ENCODE measurements at places on chromosomes 11 and 22.
A peak's percentile ranks its signal among the peaks of the same experiment; 100 is the strongest.

GRCh38 chr22:23685205-23685784, 5.5 kb upstream of the RGL4 start:
- no peak for DNase-seq

GRCh38 chr11:23674866-23675265, 814.6 kb upstream of the CCDC179 start:
- DNase-seq, result no peak

DNA sequence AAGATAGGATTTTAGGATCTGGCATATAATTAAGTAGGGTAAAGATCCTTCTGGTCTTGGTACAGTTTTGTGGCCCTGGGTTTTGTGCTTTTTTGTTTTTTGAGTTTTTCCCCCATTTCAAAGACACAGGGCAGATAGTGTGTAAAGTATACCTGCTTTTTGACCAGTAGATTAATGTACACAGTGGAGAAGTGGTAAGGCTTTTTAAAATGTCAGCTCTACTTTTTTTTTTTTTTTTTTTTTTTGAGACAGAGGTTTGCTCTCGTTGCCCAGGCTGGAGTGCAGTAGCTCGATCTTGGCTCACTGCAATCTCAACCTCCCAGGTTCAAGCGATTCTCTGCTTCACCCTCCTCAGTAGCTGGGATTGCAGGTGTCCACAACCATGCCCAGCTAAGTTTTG, 4.0 kb downstream of the EP300 start:
- no peak for DNase-seq

DNA sequence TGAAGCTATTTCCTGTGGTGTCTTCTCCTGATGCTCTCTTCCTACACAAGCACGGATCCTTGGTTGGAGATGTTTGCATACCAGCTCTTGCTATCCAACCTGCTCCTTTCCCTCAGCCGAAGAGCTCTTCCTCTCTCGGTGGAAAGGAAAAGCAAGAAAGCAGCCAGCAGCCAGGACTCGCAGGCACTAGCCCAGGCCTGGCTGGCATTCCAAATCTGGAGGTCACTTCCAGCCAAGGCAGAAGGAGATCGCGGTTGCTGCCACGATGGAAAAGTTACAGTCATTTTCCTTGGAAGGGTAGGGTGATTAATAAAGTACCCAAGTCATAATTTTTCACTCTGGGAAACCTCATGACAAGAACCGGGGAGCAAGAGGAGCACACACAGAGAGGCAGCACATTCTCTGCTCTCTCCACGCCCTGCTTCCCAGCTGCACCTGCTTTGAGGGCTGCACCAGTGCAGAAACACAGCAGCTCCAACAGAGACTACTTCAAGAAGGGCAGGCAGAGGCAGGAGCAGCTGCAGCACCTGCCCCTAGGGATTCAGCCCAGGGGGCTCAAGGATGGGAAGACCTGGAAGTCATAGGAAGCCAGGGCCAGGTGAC, 399.3 kb downstream of the CADM1 start:
- no peak for DNase-seq

GRCh38 chr11:105829084-105829483, 193.0 kb downstream of the MSANTD4 start:
- DNase-seq, result no peak

DNA sequence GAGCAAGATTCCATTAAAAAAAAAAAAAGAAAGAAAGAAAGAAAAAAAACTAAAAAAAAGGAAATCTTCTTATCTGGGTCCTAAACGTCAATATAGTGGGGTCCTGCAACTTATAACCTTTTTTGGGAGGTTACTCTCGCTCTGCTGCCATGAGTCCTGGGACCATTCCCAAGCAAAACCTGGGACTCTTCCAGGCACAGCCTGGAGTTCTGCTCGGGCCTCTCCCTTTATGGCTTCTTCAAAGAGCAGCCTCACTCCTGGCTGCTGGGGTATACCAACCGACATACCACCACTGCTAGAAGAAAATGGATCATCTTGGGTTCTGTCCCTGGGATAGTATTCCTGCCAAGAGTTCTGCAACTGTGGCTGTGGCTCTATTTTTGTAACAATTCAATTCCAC, 14.1 kb upstream of the CKAP5 start:
- DNase-seq, result no peak

DNA sequence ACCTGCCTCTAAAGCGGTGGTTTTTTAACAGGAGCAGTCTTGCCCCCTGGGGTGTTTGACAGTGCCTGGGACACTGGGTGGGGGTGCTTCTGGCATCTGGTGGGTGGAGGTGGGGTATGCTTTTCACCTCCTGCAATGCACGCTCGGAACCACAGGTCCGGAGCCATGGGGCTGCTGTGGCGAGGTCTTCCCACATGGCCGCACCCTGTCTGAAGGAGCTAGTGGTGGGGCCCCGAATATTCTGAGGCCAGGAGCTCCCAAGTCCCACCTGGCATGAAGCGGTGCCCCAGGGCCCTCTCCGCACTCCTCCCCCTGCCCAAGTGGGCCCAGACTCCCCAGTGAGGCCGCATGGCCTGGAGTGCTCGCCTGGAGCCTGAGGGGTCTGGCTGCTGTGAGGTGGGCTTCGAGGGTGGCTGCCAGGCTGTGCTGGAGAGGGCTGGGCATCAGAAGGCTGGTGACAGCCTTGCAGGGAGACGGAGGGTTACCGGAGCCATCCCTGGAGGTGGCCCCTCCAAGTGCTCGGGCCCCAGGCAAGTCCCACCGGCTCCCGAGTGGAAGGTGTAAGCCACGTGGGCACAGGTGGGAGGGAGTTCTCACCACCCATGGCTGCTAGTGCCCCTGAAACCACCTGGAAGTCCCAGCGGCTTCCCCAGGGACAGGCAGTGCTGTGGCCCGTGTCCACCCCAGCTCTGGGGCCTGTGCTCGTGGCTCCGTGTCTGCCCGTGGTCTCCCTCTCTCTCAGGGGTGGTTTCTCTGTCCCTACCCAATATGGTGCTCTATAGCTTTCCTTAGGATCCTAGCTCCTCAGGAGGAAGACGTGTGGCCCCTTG, 15.1 kb downstream of the TBX1 start:
- DNase-seq, result no peak

- DNase-seq, result no peak
These were observed 18.3 kb downstream of the MYO18B start for GRCh38 chr22:25760294-25760693.

DNA sequence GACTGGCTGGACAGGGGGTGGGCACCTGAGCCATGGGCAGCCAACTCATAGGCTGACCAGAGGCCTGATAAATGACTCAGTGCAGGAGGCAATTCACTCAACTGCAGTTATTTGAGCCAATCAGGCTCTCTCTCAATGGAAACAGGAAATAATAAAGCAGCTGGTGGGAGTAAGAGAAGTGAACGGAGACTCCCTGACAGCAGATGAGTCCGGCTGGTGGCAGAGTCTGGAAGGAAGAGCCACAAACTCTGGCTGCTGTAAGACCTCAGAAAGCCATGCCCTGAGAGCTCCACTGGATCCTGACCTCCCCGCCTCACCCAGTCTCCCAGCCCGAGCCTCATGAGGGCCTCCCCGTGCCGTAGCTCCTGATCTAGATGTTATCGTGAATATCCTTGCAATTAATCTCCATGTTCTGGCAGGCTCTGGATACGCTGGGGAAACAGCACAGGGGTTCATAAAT, 69.8 kb downstream of the TRIM29 start:
- DNase-seq, result peak; percentile 69

DNA sequence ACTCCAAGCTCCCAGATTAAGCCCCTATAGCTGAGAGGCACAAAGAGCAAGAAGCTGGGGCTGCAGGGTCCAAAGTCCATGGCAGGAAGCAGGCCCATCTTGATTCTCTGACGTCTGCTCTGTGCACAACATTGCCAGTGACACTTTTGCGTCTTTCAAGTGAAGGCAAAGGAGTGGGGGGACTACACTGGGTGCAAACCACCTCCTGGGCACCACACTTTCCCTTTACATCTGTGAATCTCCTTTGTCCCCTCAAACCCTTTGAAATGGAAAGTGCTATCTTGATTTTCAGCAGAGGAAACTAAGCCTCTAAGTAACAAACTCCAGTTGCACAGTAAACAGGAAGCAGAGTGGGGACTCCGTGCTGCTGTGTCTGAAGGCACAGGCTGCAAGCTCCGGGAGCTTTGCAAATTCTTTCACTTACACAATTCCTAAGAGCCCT, 428.0 kb downstream of the LARGE1 start:
- no peak for DNase-seq

DNA sequence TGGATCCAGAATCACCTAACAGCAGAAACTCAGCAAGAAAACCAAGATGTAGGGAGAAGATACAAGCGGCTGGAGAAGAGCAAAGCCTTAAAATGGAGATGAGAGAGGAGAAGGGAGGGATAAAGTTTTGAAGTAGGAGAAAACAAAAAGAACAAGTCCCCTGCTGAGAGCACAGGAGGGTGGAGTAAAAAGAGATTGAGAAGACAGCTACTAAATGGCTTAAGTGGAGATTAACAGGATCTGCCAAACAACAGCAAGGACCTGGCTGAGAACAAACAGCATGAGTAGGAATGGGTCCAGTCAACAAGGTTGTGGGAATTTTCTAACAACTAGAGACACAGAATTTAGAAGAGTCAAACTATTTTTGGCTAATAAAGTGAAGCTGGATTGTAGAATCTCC, 18.1 kb downstream of the BTG4 start:
- no peak for DNase-seq

DNA sequence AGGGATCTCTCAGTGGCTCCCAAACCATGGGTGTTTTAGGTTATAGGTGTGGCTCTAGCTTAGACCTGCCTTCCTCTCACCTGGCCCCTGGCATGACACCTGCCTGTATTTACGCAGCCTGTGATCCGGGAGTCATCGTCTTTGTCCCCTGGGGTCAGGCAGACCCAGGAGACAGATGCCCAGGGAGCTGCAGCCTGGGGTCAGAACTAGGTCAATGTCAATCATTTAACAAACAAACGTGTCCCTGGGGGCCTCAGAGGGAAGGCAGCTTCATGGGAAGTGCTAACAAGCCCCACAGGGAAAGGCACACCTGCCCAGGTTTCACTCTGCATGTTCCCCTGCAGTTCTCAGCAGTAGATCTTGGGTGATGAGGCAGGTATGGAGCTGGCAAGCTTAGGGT, 12.0 kb downstream of the BACE1-AS start:
- no peak for DNase-seq

DNA sequence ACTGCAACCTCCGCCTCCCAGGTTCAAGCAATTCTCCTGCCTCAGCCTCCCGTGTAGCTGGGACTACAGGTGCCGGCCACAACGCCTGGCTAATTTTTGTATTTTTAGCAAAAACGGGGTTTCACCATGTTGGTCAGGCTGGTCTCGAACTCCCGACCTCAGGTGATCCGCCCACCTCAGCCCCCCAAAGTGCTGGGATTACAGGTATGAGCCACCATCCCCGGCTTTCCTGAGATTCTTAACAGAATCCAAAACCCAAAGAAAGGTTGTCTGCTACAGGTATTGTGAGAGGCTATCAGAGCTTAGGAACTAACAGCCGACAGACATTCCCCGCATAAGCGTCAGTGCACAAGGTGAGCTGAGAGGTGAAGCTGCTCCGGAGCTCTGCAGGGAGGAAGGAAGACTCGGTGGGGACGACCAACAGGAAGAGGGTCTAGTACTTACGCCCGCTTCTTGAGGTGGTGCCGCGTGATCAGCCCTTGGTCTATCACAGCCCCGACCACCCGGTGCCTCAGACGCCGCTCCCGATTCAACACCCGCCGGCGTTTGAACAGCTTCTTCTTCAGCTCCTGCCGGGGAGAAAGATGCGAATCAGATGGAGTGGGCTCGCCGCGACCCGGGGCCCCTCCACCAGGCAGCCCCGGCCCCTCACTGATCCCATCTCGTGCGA, 470 bp downstream of the C11orf98 start:
- peak; percentile 70 for DNase-seq

DNA sequence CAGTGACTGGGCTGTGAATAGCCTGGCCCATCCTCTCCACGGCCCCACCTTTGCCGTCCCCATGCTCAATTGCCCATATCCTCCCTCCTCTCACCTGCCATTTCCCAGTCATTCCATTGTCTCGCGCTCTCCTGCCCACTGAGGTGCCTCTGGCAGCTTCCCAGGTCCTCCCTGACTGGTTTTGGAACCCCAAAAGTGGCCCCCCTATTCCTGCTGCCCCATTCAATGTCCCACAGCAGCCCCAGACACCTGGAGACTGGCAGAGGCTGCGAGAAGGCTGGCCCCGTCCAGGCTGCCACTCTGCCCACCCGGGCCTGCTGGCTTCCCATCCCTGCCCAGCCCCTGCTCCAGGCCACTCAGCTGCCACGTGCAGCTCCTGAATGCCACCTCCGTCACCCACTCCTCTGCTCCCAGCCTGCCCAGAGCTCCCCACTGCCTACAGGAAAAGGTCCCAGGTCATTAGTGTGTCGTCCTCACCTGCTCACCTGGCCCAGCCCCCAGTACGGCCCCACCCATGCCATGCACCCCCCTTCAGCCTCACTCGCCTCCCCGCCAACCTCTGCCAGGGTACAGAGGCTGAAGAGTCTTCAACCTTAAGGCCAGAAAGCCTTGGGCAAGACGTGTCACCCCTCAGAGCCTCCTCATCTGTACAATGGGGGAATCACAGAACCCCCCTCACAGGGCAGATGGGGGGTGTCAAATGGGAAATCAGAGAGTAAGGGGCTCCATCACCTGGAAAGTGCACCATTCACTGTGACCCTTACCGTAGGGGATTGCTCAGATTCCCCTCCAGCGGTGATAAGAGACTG, 37.5 kb downstream of the KCNJ4 start:
- no peak for DNase-seq

DNA sequence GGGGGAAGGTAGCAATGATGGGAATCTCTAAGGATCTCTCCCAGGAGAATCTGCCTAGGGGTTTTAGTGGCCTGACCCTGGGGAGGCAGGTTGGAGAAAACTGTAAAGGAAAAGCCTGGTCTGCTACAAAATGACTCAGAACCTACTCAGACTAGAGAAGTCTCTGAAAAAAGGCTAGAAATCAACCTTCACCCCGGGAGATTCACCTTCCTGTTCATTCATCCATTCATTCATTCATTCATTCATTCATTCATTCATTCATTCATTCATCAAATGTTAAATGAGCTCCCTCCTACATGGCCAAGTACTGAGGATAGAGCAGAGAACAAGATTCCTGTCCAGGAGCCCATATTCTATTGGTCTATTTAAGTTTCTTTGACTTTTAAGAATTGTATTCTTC, 8.9 kb upstream of the ANKK1 start:
- DNase-seq, result no peak

DNA sequence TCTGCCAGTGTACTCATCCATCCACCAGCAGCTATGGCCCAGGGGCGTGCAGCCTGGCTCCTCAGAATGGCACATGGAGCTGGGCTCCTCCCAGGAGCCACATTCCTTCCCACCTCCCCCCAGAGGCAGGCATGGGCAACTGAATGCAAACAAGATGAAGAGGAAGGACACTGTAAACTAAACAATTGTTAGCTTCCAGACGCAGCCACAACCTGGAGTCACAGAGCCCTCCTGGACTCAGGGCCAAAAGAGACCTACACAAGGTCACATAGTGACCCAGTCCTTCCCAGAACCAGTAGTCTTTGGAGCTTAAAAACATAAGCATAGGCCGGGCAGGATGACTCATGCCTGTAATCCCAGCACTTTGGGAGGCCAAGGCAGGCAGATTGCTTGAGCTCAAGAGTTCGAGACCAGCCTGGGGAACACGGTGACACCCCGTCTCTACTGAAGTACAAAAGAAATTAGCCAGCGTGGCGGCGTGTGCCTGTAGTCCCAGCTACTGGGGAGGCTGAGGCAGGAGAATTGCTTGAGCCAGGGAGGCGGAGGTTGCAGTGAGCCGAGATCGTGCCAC, 30.7 kb upstream of the CLDN5 start:
- DNase-seq, result peak; percentile 19

- DNase-seq, result peak; percentile 52
These were observed 116.6 kb downstream of the LARGE1 start for GRCh38 chr22:33803371-33804282.
